ENCODE measurements at places on chromosomes 3 and 15.

- DNase-seq = no peak
Observed at GRCh38 chr3:17724122-17724521, 18.3 kb downstream of the TBC1D5 start.

GRCh38 chr3:75737831-75738493 is 47.4 kb downstream of the ZNF717 start:
- DNase-seq = no peak

GRCh38 chr15:74482661-74483060 is 21.7 kb upstream of the UBL7 start:
- no peak for DNase-seq

- peak; percentile 7 for DNase-seq
Observed at GRCh38 chr3:151918253-151919029, 45.0 kb downstream of the SUCNR1 start.

- no peak for DNase-seq
Observed at GRCh38 chr3:176737480-176738110, 459.7 kb downstream of the TBL1XR1 start.

DNA sequence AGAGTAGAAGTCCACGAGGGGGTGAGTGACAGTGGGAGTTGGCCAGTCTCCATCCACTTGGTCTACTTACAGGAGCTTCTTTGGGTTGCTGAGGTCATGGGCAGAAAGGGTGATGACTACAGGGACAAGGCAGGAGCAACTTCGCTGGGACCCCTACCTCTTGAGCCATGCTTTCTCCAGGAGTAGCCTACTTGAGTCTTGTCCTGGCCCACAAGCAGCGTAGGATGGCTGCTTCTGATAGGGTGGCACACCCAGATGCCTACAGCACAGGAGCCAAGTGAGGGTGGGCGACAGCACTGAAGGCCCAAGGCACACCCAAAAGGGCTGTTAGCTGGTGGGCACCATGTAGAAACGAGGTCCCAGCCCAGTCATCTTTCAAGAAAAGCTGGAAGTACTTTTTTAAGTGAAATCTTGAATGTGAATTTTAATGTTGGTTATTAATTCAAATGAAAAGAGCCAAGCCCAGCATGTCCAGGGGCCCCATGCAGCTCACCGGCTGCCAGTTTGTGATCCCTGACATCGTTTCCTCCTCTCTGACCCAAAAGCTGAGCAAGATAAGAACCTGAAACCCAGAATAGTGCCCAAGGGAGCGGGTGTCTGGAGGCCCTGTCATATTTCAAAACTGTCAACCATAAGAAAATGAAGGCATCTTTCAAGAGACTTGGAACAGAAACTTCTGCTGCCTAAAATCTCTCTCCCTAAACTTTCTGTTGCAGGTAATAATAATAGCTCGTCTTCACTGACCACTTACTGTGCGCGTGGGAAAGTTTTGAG is 2.2 kb upstream of the CPEB1 start:
- no peak for DNase-seq

- DNase-seq = no peak
Observed at GRCh38 chr3:177992993-177993970, 543.0 kb upstream of the KCNMB2 start.

- no peak for DNase-seq
Observed at GRCh38 chr3:30695302-30696061, 89.1 kb downstream of the TGFBR2 start.

DNA sequence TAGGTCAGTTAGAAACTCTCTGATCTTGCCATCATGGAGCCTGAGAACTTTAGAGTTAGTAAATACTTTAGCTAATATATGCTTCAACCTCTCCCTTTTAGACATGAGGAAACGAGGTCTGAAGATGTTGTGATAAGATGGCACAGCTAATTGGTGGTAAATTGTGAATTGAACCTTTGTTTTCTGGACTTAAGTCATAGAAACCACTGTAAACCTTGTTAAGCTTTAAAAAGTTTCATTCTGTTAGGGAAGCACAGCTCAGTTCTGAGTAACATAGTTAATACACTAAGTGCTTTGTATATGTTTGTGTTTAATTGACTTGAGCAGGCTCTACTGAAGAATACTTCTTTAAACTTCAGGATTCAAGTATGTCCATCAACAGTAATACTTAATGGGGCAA is 108.6 kb downstream of the AKAP13 start:
- DNase-seq = no peak

- no peak for DNase-seq
Observed at GRCh38 chr3:111998636-111999483, at the start of gene TAGLN3. Gene TAGLN3, plus strand, starts transcription at chr3:111998922. Its CDS starts 501 bp downstream, at chr3:111999423.

GRCh38 chr15:84740691-84741090 is 7.7 kb upstream of the ZNF592 start:
- no peak for DNase-seq

DNA sequence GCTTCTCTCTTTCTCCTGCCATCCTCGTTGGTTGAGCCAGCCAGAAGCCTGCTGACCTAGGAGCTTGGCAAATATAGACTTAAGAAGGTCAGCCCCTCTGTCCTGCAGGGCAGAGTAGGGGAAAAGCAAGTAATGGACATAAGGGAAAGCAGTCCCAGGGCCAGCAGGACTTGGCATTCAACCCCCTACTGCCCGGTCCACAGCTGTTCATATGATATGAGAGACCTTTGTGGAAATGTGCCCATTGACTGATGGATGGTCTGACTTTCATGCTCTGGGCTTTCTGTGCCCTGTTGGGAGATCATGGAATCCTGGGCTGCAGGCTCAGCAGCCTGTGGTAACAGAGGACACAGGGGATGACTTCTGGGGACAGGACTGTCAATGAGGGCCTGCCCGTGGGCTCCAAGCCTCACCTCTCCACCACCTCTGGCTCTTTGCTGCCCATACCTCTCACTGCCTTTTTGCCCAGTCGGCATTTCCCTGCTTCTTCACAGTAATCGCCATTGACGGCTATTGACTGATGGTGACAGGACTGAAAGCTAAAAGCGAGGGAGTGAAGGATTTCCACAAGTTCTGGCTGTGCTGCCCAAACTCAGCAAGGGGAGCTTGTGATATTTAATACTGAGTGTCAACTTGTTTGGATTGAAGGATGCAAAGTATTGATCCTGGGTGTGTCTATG is 60.0 kb upstream of the NMNAT3 start:
- no peak for DNase-seq

- DNase-seq = no peak
Observed at GRCh38 chr3:16790432-16791400, 94.0 kb upstream of the PLCL2 start.

DNA sequence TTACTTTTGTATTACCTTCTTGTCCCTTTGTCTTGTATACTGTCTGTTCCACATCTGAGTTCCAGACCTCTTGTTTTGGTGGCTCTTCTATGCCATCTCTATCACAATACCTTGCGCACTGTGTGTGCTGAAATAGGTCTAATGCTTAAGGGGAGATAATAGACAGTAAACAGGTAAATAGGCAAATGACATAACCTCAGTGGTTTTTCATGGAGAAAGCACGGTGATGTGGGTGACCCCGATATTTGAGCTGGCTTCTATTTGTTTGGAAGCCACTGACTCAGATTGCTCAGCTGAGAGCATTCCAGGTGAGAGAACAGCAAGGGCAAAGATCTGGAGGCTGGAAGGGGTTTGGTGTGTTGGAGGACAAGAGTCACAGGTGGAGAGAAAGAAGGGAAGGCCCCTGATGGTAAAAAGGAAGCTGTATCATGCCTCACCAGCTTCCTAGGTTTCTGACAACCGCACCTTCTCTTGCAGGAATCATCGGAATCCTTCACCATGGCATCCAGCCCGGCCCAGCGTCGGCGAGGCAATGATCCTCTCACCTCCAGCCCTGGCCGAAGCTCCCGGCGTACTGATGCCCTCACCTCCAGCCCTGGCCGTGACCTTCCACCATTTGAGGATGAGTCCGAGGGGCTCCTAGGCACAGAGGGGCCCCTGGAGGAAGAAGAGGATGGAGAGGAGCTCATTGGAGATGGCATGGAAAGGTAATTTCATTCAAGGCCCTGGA is 795 bp downstream of the MCM2 start:
- no peak for DNase-seq

GRCh38 chr3:43217633-43218032 is 68.7 kb upstream of the SNRK start:
- no peak for DNase-seq

DNA sequence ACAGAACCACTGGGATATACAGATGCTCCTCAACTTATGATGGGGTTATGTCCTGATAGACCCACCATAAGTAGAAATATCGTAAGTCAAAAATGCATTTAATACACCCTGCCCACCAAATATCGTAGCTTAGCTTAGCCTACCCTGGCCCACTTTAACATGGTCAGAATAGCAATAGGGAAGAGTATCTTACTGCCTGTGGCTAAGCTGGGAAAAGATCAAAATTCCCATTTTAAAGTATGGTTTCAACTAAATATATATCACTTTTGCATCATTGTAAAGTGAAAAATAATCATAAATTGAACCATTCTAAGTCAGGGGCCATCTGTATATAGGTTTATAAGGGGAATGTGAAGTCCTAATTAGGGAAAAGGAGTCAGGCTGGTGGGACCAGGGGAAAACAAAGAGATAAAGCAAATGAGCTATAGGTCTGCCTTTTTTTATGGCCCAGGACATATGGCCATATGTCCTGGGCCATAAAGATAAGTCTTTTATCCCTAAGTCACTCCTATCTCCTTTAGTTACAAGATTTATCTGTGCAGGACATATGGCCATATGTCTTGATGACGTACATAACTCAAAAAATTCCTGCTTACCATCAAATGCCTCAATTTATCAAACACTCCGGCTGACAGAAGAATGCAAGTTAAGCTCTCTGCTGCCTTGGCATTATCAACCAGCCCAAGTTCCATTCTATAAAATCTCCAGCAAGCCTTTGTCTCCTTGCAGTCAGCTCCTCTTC is 11.2 kb downstream of the RTP3 start:
- no peak for DNase-seq

DNA sequence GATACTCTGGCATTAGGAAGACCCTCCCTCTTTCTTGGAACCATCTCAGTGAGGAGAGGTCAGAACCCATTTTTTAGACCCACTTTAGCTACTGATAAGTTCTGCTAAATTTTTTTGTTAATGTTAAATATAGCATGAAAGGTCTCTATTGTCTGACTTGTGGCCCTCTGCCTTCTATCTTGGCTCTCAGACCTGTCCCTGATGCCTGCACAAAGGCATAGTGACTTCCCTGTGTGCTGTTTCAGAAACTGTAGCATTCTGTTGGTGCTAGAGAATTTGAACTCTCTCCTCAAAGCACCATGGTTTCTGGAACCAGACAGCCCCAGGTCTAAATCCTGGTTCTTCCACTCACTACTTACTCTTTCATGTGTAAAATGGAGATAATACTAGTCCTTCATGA is 15.4 kb downstream of the MAPKBP1 start:
- no peak for DNase-seq

- no peak for DNase-seq
Observed at GRCh38 chr15:80967451-80967850, 22.2 kb downstream of the MESD start.

DNA sequence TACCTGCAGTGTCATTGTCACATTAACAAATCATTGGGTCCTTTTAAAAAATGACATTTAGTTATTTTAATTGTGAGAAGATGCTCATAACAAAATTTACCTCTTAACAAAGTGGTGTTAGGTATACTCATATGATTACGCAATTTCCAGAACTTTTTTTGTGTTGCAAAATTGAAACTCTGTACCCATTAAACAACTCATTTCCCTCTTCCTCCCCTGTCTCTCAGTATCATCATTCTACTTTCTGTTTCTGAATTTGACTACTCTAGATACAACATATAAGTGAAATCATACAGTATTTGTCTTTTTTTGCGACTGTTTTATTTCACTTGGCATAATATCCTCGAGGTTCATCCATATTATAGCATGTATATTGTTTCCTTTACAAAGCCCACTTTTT is 58.7 kb upstream of the CHST2 start:
- DNase-seq = no peak

GRCh38 chr3:25902586-25902985 is 112.7 kb downstream of the OXSM start:
- DNase-seq = no peak

GRCh38 chr15:100461049-100461448 is 67.7 kb downstream of the CERS3 start:
- no peak for DNase-seq

- DNase-seq = no peak
Observed at GRCh38 chr3:170632780-170633179, 46.9 kb upstream of the SLC7A14 start.

Measured in NCI-H1048 (cell line).